ENCODE measurements at places on chromosomes 3 and 15.

GRCh38 chr3:16334909-16335308, 69.9 kb downstream of the OXNAD1 start:
- DNase-seq, result no peak

DNA sequence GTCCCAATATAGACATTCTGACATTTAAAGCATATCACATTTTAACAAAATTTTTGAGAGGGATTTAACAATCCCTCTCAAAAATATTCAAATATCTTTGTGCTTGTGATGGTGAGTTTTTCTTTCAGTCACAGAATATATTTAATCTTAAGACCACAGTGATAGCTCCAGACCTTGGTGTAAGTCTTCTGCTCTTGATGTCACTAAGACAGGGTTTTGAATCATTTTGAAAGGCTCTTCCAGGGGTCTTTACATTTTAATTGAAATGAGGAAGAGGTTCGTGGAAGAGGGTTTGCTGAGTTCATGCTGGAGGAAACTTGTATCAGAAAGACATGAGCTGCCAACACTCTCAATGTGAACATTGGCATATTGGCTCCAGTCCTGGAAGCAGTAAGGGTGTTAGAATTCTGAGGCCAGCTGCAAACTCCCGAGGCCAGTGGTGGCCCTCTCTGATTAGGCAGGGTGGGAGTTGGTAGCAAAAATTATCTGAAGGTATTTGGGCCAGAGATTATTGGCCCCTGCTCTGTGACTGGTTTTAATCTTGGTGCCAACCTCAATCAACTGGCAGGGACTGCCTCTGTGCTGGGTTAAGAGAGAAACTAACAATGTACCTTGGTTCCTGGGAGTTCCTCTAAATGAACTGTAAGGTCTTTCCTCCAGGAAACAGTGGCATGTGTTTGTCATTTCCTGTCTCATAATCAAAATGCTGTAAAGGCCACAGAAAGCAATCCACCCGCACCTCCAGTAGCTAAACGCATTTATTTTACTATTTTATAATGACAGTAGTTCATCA, 5.3 kb downstream of the POU1F1 start:
- no peak for DNase-seq

DNA sequence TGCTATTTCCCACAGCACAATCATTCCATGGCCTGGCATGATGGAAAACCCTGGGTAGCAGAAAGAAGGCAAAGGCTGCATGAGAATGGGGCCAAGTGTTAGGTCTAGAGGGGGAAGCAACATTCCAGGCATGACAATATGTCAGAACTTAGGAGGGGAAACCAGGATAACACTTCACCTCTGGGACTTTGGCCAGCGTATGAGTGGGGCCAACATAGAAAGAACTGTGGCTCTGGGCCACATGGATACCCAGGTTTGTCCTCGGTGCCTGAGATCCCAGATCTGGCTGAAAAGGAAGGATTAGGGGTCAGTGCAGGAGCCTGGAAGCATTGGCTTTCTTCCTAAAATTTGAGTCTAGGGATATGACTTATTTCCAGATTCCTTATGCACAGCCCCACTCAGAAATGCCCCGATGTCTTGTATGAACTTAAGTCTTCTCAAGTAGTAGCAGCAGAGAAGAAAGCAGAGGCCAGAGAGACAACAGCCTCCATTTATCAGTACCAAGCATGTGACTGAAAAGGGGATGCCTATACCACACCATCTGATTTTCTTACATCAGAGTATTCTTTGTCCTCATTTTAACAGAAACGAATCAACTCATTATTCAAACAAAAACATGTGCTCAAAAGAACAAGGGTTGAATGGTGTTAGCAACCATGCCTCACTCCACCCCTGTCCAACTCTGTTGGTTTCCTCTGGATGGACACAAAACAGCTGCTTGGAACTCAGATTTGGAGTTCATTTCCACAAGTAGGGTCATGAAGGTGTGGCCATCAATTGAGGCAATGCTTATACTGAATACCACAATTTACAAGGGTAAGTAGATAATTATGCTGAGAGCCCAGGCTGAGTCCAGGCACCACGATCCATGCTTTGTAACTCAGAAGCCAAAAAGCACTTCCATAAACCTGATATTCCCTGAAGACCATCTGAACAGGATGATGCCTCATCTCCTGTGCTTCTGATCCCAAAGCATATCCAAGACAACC, 43.7 kb upstream of the NDUFB4 start:
- no peak for DNase-seq

DNA sequence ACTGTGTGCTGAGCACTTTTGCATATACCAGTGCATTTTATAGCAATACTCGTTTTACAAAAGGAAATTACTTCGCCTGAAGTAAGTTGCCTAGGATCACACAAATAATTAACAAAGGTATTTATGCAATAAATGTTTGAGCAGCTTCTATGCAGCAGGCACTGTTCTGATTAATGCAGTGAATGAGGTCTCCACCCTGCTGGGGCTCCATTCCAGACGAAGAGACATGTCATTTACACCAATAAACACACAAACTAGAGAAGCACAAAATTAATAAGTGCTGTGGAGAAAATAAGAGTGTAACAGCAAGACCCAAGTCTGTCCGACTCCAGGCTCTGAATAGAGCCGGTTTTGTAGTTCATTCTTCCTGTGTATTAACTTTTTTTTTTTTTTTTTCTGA, 17.5 kb downstream of the NOX5 start:
- no peak for DNase-seq

DNA sequence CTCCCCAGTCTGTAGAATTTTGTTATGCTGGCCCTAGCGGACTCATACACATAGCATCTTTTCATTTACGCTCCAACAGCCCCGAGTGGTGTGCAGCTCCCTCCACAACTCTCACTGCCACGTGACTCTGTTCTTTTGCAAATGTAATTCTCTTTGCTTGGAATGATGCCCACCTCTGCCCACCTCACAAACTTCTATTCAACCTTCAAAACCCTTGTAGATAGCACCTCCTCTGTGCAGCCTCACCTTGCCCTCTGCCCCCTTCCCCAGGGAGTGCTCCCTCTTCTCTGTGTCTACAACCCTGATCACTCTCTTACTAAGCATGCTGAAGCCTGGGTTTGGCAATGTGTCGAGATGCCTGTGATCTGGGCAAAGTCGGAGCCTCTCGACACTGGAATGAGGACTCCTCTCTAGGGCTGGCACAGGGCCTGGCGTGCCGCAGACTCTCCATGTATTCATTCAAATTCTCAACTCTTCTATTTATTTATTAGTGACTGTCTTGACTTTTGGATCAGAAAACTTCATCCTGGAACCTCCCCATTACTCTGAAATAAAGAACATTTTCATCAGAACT, 73.5 kb downstream of the MGLL start:
- no peak for DNase-seq

GRCh38 chr3:108562565-108562964, 26.7 kb downstream of the CIP2A start:
- no peak for DNase-seq

DNA sequence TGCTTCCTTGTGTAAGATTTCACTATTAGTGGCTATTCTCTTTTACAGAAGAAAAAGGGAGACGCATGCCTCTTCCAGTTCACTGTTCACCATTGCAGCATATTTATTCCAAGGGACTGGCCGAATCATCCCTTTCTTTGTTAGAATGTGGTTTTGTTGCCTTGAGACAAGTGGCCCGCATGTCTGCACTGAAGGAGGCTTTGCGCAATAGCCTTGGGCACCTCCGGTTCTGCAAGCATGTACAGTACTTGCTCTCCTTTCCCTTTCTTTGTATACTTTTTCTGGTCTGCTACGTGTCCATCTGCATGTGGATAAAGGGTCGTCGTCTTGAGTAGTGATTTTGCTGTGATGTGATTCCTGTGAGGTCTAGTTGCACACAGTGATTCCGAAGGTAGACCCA, 43.0 kb downstream of the FLNB start:
- DNase-seq, result peak; percentile 51

DNA sequence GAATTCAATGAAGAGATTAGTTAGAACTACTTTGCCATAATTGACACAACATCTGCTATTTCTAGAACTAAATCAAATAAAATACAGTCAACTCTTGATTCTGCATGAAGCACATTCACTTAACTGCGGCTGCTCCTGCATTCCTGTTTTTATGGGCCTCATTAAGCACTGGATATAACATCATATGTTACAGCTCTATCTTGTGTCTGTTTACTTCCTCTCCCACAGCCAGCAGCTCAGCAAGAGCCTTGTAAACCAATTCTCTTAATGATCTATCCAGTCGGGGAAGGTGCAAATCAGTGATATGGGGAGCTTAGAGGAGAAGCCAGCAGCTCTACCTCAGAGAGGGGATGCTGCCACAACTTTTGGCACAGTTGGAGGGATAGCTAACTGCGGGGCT, 329.2 kb downstream of the ARRDC4 start:
- no peak for DNase-seq

- DNase-seq, result no peak
Observed at GRCh38 chr3:9135930-9136525, 113.4 kb downstream of the SRGAP3 start.

GRCh38 chr15:93274257-93274656, 185.2 kb upstream of the RGMA start:
- DNase-seq, result no peak

DNA sequence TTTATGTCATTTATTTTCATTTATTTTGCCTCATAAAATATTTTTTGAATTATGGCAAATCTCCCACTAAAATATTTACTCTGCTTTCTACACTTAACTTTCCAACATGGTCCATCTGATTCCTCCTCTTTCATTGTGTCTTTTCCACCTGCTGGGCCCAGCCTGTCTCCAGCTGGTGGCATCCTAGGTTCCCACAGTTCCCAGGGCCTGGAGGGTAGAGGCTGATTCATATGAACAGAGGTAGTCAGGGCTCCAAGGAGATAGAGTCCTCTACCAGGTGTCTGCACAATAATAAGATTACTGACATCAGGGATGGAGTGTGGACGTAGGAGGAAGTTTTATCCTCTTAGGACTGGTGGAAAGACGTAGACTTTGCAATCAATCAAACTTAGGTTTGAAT, 14.3 kb downstream of the ZBTB38 start:
- no peak for DNase-seq

GRCh38 chr3:127889976-127890650, 24.9 kb upstream of the KBTBD12 start:
- DNase-seq, result no peak

GRCh38 chr15:72306211-72306785, 13.7 kb downstream of the CELF6 start:
- DNase-seq, result peak; percentile 36

DNA sequence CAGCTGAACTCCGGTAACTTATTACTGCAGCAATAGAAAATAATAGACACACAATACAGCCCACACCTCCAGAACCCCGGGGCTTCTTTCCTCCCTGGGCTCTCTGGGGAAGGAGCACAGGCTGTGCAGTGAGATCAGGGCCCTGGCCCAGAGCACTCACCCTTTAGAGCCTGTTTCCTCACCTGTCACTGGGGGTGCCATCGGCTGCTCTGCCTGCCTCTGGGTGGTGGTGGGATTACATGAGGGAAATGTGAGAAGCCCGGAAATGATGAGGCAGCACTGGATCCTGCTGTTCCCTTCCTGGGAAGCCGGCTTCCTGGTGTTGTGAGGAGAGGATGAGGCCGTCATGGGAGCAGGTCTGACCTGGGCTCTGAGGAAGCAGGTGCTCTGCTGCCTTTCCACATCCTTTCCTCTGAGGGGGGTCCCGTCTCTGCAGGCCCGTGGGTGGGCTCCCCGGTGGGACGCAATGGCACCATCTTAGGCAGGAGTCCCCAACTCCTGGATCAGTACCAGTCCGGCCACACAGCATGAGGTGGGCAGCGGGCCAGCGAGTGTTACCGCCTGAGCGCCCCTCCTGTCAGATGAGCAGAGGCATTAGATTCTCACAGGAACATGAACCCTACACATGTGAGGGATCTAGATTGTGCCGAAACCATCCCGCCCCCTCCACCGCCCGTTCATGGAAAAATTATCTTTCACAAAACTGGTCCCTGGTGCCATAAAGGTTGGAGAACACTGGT, 220.9 kb upstream of the CTDSPL start:
- no peak for DNase-seq

DNA sequence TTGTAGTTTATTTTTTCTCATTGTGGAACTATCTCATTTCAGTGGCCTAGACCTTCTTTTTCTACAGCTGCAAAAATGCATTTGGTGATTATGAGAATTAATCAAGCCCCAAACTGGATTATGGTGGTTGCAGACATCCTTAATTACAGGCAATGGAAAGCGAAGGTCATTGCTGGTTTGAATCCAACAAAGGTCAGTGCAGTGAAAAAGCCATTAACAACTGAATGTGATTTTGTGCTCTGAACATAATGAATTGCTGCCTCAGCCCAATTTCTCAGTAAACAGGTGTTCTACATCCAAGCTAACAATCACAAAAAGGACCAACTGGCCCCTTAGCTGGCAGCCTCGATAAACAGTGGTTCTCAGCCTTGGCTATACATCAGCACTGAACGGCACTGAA, 260.1 kb upstream of the DPPA4 start:
- no peak for DNase-seq

GRCh38 chr3:172089250-172089649, 49.9 kb downstream of the FNDC3B start:
- DNase-seq, result no peak

DNA sequence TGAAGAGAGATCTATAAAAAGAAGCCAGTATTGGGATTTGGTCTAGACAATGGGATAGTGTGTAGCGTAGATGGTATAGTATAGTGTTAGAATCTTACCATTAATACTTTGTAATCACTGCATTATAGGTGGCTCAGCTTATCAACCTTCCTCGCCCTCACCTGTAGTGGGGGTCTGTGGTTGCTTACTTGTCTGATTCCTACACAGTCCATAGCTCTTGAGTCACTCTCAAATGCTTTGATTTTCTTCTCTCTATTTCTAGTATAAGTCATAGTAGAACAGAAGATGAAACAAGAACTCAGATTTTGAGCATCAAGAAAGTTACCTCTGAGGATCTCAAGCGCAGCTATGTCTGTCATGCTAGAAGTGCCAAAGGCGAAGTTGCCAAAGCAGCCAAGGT, 115.2 kb downstream of the IL1RAP start:
- DNase-seq, result no peak

- no peak for DNase-seq
Observed at GRCh38 chr3:29637068-29637467, 356.2 kb downstream of the RBMS3 start.

DNA sequence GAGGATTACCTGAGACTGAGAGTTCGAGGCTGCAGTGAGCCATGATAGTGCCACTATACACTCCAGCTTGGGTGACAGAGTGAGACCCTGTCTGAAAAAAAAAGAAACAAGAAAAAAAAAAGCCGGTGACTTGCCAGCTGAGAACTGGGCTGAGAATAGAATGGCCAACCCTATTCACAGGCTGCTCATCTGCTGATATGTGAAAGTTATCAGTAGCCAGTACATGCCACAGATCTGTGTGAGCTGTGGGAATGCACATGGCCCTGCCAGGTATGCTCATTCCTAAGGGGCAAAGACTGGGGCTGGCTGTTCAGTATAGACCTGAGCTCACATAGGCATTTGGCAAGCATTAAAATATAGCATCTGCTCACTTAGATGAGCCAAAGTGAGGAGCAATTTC, 30.9 kb downstream of the IL20RB start:
- no peak for DNase-seq
